ENCODE measurements at places on chromosomes 12 and 14.
A peak's percentile ranks its signal among the peaks of the same experiment; 100 is the strongest.

- no peaks in the 10 kb centered on the region for H3K4me1 ChIP-seq
Observed at GRCh38 chr12:121849665-121850064, 9.0 kb downstream of the HPD start.

DNA sequence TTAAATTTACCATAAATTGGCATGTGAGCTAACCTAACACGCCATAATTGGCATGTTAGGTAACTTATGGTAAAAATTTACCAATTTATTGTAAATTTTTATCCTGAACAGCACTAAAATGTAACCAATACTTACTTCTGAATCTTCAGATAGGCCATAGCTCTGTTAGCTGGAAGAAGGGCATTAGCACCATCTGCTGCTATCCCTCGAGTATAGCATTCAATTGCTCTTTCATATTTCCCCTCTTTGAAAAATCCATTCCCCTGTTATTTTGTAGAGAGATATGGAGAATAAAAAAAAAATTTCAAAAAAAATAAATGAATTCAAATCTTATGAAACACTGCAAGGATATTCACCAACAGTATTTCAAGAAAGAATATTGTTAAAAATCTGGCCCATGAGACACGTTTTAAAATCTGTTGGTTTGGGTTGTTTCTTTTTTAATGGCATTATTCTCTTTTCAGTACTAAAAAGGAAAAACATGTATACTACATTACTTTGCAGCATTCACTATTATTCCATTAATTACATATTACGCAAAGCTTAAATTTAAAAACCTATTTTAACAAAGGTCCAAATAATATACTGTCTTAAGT is 19.1 kb downstream of the RPAP3 start:
- H3K4me1 ChIP-seq: no peaks in the 10 kb centered on the region
- no peak overlapping the region for H3K4me3 ChIP-seq
- H3K27me3 ChIP-seq: no peaks in the 10 kb centered on the region
- no peak overlapping the region for H3K27ac ChIP-seq

DNA sequence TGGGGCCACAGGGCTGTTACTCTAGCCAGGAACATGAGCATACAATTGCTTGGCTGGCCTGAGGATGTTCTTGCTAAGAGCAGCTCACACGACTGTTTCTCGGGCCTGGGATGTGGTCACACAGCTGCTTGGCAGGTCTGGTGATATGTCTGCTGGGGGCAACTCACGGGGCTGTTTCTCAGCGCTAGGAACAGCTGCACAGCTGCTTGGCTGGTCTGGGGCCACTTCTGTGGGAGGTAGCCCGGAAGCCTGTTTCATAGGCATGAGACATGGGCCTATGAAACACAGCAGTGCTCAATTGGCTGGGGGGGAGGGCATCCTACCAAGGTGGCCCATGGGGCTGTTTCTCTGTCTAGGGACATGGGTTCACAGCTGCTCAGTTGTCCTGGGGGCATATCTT is 73.4 kb upstream of the DDHD1 start:
- DNase-seq: no peak
- H3K36me3 ChIP-seq: no peaks in the 10 kb centered on the region
- no peaks in the 10 kb centered on the region for H3K4me1 ChIP-seq
- H3K4me3 ChIP-seq: no peak overlapping the region
- no peaks in the 10 kb centered on the region for H3K27me3 ChIP-seq

- no peak overlapping the region for H3K27ac ChIP-seq
- H3K36me3 ChIP-seq: no peaks in the 10 kb centered on the region
- no peak overlapping the region for H3K4me3 ChIP-seq
- H3K4me1 ChIP-seq: peaks cover 8% of the 10 kb centered on the region
- DNase-seq: no peak
- peaks cover 21% of the 10 kb centered on the region for H3K27me3 ChIP-seq
Observed at GRCh38 chr12:51421266-51421884, 3.3 kb upstream of the SLC4A8 start.

DNA sequence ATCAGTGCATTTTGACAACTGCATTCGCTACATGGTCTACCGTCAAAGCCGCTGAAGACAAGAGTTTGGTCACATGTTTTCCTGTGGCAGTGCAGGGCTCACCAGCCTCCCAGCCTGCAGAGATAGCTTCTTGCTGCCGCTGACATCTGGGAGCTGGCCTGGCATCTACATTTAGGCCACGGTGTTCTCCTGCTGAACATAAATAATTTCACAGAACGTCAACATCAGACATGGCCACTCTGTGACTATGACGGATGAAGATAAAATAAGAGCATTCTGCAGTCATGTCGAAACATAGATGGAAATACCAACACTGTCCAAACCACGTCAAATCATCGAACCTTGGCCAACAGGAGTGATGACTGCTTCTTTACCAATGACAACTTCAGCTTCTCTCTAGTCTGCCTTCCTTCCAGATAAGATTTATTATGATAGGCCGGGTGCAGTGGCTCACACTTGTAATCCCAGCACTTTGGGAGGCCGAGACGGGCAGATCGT is 91.2 kb downstream of the TNFAIP2 start:
- no peaks in the 10 kb centered on the region for H3K4me1 ChIP-seq
- DNase-seq: no peak
- no peaks in the 10 kb centered on the region for H3K36me3 ChIP-seq
- H3K27me3 ChIP-seq: no peaks in the 10 kb centered on the region
- H3K4me3 ChIP-seq: no peak overlapping the region

DNA sequence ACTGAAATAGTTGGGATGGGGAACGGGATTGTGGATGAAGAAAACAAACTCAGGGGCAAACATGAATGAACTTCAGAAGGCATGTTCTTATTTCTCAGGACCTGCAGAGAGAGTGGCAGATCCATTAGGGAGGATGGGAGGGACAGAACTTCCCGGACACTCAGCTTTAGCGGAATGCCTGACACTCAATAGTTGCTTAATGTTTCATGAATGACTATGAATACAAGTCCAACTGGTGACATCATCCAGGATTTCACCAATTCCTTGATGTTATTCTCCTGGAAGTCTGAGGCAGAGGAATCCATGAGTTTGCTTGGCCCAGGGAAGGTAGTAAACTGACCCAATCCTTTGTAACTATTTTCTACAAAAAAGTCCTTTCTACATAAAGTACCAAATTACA is 37.8 kb upstream of the LRRC10 start:
- no peaks in the 10 kb centered on the region for H3K27me3 ChIP-seq
- H3K36me3 ChIP-seq: no peaks in the 10 kb centered on the region
- no peak overlapping the region for H3K4me3 ChIP-seq
- no peaks in the 10 kb centered on the region for H3K4me1 ChIP-seq

GRCh38 chr12:12007713-12008231 is 63.0 kb upstream of the BCL2L14 start:
- H3K36me3 ChIP-seq: no peaks in the 10 kb centered on the region
- H3K27me3 ChIP-seq: no peaks in the 10 kb centered on the region

DNA sequence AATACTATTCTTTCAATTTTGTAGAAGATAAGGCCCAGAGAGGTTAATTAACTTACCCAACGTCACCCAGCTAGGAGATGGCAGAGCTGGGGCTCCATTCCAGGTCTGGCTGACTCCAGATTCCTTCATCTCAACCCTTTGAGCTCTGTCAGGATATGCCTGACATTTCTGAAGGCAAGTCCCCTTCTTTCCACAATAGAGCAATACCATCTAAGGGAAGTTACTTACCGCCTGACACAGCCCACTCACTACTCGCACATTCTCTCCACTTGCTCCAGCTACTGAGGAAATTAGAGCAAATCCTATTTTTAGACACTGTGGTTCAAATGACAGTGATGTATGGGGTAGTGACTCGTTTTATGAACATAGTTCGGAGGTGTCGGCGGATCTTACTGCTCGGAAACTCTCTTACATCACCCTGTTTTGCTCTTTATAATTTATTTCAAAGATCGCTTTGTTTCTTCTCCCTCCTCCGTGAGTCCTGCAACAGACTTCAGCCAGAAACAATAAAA is 2.0 kb upstream of the WSCD2 start:
- no peak overlapping the region for H3K4me3 ChIP-seq
- peaks cover 66% of the 10 kb centered on the region for H3K27me3 ChIP-seq
- no peaks in the 10 kb centered on the region for H3K36me3 ChIP-seq
- no peak overlapping the region for H3K27ac ChIP-seq
- no peak for DNase-seq
- H3K4me1 ChIP-seq: peaks cover 17% of the 10 kb centered on the region

DNA sequence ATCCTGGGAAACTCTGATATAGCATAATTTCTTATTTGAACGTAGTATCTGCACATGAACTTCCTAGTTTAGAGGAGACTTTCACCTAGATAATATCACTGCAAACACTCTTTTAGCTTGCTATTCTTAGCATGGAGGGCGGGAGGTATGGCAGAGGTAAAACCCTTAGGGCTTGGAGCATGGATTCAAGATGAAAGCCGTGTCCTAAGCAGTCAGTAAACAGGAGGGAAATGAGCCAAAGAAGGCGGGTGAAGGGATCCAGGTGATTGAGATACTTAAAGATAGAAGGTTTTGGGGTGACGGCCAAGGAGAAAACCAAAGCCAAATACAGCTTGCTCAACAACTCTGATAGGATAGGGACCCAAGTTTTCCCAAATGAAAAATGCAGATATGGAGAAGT is 107.1 kb upstream of the BCAT1 start:
- no peaks in the 10 kb centered on the region for H3K36me3 ChIP-seq
- DNase-seq: no peak
- no peaks in the 10 kb centered on the region for H3K27me3 ChIP-seq
- H3K27ac ChIP-seq: peak overlapping the region; percentile 73

DNA sequence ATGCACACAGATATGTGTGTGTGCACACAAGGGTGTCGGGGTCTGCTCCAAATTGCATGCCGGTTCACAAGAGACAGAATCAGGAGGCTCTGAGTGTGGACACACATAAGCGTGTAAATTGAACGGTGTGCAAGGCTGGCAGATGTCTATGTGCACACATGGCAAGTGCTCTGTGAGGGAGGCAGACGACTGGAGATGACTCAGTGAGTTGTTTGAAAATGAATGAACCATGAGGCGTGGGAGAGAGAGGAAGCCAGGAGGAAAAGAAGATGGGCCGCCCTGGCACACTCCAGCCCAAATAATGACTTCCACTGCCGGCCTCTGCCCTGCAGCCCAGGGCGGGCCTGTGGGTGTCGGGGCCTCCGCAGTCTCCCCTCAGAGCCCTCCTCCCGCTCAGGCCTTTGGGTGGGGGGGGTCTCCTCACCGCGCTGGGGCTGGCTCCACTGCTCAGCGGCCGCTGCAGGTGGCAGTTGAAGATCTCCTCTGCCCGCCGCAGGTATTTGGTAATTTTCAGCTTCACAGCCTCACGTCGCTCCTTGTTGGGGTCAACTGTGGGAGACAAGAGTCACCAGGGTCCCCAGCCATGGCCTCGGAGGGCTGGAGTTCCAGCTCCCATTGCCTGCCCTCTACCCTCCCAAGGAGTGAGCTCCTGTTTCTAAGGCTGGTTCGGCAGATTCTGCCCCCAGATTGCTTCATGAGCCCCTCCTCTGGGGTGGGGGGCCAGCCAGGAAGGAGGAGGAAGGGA is 3.5 kb downstream of the RPS6KL1 start:
- H3K36me3 ChIP-seq: no peaks in the 10 kb centered on the region
- peak; percentile 39 for DNase-seq
- no peak overlapping the region for H3K4me3 ChIP-seq
- H3K27ac ChIP-seq: no peak overlapping the region
- H3K27me3 ChIP-seq: no peaks in the 10 kb centered on the region

All from suprapubic skin (tissue), 4 donors.